ENCODE measurements at places on chromosomes 7 and 10. TPM values are rescaled to one million over a fixed set of nuclear protein-coding genes. Genes with fewer than 3 reads are reported as not detected.

The PAPOLB gene
- polyA plus RNA-seq, result 0.09 TPM

The EEPD1 gene
- 6.6 TPM for polyA plus RNA-seq

The HOXA7 gene
- polyA plus RNA-seq, result 31.7 TPM

The CUZD1 gene
- polyA plus RNA-seq, result 1.6 TPM

The FAM149B1 gene
- polyA plus RNA-seq, result 46.4 TPM

The PPP1R3A gene
- not detected for polyA plus RNA-seq

The PNLIPRP2 gene
- 0.10 TPM for polyA plus RNA-seq

The HACD1 gene
- polyA plus RNA-seq, result 14.6 TPM

The STOX1 gene
- 6.1 TPM for polyA plus RNA-seq

The GIMAP4 gene
- 21.2 TPM for polyA plus RNA-seq

The HMX3 gene
- polyA plus RNA-seq, result not detected

The MGAM2 gene
- 0.98 TPM for polyA plus RNA-seq

The AGR2 gene
- polyA plus RNA-seq, result 59.1 TPM

The SOSTDC1 gene
- polyA plus RNA-seq, result 58.9 TPM

The PRKAR2B gene
- 41.0 TPM for polyA plus RNA-seq

The ANKRD30A gene
- not detected for polyA plus RNA-seq

The PKD2L1 gene
- polyA plus RNA-seq, result 0.08 TPM

The RNLS gene
- 16.2 TPM for polyA plus RNA-seq

The MKX gene
- 0.55 TPM for polyA plus RNA-seq

The PMS2 gene
- polyA plus RNA-seq, result 20.0 TPM

The PRPF18 gene
- 28.9 TPM for polyA plus RNA-seq

The DMBT1 gene
- polyA plus RNA-seq, result 0.16 TPM

The ANAPC16 gene
- polyA plus RNA-seq, result 213 TPM

The NPSR1 gene
- polyA plus RNA-seq, result 0.21 TPM

The PON3 gene
- polyA plus RNA-seq, result 2.3 TPM

The TMEM229A gene
- 0.12 TPM for polyA plus RNA-seq

The RAMP3 gene
- 9.5 TPM for polyA plus RNA-seq

The ENKUR gene
- polyA plus RNA-seq, result 4.4 TPM

The PITX3 gene
- 1.2 TPM for polyA plus RNA-seq

The AKR1D1 gene
- 0.13 TPM for polyA plus RNA-seq

The PVRIG gene
- polyA plus RNA-seq, result 2.2 TPM

The KAT6B gene
- 46.5 TPM for polyA plus RNA-seq

Measured in renal cortex interstitium (tissue), 15 donors.